ENCODE measurements at places on chromosomes 5 and 9. TPM values are rescaled to one million over a fixed set of nuclear protein-coding genes. Genes with fewer than 3 reads are reported as not detected.

The CCDC192 gene
- total RNA-seq, result not detected

The GDA gene
- total RNA-seq, result 1.0 TPM

The SLC35D2 gene
- 23.0 TPM for total RNA-seq

The PRUNE2 gene
- 0.09 TPM for total RNA-seq

The CDHR2 gene
- total RNA-seq, result 0.05 TPM

The MAP1B gene
- total RNA-seq, result 38.7 TPM
